ENCODE measurements at places on chromosomes 7 and 10.

GRCh38 chr10:58157076-58157766 is 110.5 kb downstream of the IPMK start:
- DNase-seq: no peak

- DNase-seq: no peak
These were observed 47.5 kb downstream of the DNAJB6 start for GRCh38 chr7:157384301-157384700.

DNA sequence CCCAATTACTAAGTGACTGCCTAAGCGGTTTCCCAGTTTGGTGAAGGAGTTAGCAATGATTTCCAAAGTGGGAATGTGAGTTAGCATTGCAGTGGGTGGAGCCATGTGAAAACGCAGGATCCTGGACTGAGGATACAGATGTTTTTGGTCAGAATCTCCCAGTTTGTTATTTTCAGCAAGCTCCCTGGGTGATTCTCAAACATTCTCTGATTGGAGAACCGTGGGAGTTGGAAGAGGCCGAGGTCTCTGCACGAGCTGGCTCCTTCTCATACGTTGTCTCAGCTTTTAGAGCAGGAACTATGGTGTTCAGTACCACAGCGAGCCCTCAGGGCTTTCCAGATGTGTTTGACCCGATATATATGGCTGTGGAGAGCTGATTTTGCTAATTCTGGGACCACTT is 396.5 kb upstream of the NPVF start:
- DNase-seq: no peak

GRCh38 chr7:157486007-157486755 is 149.4 kb downstream of the DNAJB6 start:
- no peak for DNase-seq

- DNase-seq: no peak
These were observed 383.8 kb upstream of the SORCS1 start for GRCh38 chr10:107548301-107548700.

DNA sequence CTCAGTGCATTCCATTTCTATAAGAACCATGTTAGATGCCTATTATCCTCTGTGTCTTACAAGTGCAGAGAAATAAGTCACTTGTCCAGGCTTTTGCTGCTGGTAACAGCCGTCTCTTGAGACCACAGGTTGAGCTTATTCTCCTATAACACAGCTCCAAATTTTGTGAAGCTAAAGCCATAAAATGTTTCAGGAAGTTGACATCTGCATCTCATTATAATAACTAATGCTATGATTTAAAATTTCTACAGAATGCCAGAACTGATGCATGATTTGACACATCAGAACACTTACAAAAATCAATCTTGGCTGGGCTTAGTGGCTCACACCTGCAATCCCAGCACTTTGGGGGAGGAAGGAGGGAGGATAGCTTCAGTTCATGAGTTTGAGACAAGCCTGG is 986.9 kb downstream of the TYW1 start:
- DNase-seq: no peak

DNA sequence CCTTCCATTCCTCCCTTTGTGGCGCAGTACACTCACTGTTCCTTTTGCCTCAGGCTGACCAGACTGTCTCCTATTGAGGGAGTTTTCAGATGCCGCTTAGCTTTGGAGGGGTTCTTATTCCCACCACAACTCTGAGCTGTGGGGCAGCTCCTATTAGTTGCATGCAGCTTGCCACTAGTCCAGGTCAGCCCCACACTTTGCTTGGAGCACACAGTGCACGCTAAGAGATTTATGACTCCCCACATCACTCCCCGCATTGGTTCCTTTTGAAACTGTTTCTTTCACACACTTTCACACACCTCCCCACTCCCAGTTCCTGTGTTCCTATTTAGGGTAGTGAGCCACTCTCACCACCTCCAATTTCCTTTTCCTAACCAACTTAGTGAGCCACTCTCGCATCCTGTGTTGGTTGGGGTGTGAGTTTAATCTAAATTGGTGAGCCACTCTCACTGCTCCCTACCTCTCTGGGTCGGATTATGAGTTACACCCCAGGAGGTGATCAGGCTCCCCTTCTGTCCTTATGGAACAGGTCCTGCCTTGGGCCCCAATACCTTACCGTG is 10.4 kb upstream of the ZNF485 start:
- DNase-seq: no peak

GRCh38 chr7:29798422-29798821 is 7.9 kb upstream of the WIPF3 start:
- DNase-seq: no peak

GRCh38 chr10:86522510-86522855 is 891 bp upstream of the WAPL start:
- DNase-seq: no peak

GRCh38 chr10:21523557-21524008 is 1.9 kb downstream of the SKIDA1 start:
- DNase-seq: peak; percentile 64

GRCh38 chr10:94443047-94443446 is 40.7 kb downstream of the TBC1D12 start:
- DNase-seq: no peak

- no peak for DNase-seq
These were observed 6.2 kb downstream of the CLRN3 start for GRCh38 chr10:127886371-127887051.

- no peak for DNase-seq
These were observed 68.9 kb upstream of the ADO start for GRCh38 chr10:62735464-62736167.

- no peak for DNase-seq
These were observed 41.2 kb upstream of the SDK1 start for GRCh38 chr7:3259711-3260400.

GRCh38 chr7:94022550-94022949 is 18.4 kb upstream of the BET1 start:
- no peak for DNase-seq

DNA sequence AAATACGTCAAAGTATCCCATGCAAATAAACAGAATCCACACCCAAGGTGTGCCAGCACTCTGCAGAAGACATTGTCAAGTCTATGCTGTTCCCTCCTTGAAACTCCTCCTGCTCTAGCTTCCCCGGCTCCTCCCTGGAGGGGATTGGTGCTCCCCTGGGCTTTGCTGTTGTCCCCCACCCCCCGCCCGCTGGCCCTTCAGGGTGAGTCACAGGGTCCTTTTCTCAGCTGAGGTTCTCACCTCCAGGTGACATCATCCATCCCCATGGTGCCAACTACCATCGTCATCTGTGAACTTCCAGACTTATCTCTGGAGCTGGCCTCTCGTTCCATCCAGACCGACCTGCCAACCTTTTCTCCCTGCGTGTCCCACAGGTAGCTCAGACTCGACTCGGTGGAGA is 77.0 kb downstream of the ITIH5 start:
- no peak for DNase-seq

DNA sequence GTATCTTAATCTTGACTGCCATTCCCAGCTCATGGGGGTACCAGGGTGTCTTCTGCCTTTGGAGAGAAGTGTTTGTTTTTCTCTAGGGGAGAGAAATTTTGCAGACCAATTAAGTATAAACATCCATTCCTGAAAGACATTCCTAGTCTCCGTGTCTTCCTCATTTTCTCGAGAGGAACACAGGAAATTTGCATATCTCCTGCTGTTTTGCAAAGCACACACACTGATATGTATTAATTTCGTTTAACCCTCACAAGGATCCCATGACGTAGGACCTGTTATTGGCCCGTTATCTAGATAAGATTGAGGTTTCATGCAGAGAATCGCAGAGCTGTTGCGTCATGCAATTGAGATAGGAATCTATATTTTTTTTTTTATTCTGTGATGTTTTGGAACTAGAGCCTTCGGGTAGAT is 944 bp downstream of the RHBDD2 start:
- peak; percentile 17 for DNase-seq

DNA sequence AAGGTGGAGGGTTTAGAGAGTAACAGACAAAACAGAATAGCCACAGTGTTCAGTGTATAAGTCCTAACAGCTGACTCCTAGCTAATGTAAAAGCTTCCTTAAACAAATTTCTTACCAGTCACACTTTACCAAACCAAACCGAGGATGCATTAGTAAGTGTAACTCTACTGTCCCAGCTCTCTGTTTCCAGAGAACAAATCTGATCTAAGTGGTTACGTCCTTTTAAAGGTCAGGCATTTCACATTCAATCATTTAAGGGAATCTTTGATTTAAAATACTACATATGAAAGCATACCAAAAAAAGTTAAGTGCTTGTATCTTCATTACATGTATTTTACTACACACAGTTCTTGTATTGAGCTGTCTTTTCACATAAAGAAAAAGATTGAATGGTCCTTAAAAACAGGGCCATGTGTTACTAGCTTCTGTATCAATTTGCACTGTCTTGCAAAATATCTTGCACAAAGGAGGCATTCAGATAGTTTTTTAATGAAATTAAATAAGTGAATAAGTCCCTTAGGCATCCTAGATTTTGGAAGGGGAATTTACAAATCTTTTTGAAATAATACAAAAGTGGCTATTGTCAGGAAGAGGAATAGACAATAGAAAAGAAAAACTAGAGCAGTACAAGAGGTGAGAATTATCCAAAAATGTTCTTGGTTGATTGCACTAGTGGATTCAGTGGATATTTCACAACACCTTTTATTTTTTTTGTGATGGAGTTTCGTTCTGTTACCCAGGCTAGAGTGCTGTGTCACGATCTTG is 58.4 kb upstream of the SPOCK2 start:
- no peak for DNase-seq

DNA sequence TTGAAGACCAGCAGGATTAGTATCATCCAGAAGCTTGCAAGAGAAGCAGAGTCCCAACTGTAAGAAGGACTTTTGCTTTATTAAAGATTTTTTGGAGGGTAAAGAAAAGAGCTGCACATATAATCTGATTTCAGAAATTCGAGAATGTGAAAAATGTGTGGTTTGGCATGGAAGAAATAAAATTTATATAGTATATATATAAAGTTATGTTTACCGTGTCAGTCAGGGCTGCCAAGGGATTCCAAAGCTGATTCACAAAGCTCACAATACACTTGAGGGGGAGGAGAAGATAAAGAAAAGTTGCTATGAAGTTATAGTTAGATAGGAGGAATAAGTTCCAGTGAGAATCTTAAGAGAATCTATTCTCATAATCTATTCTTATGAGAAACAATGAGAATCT is 231.8 kb upstream of the CACNA2D1 start:
- no peak for DNase-seq

GRCh38 chr7:111711426-111712065 is 149.3 kb upstream of the IMMP2L start:
- no peak for DNase-seq
